ENCODE measurements at places on chromosomes 6 and 20.

DNA sequence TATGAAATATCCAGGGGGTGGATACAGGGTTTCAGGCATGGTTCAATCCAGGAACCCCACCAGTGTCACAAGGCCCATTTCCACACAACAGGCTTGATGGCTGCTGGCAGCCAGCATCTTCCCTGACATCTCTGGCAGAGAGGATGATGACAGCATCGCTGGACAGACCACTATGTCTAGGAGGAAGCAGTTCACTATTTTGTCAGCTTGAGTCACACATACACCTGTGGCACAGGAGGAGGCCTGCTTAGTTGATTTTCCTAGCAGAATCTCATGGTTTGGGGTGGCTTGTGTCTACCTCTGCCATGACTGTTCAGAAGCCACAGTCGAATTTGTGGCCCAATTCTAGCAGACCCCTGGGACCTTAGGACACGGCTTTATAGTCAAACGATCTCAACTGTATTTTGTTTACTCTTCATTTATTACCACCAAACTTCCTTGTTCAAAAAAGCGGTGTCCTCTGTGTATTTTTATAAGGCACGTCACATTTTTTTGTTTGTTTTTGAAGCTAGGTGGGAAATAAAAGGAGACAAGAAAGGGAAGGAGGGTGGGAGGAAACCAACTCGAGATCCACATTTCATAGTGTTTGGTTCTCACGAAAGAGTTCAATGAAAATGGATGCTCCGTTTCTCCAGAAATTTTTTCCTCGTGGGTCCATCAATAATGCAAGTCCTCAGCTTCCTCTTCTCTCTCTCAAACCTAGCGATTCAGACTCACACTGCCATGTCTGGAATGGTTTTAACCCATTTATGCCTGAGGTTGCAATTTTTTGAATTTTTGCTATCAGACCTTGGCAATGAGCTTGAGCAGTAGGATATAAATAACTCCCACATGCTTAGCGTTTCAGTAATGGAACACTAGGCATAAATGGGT lies 94.4 kb downstream of the TOX2 start:
- DNase-seq = no peak

- no peak for DNase-seq
Measured at GRCh38 chr6:10534419-10534762, 13.2 kb downstream of the GCNT2 start.

DNA sequence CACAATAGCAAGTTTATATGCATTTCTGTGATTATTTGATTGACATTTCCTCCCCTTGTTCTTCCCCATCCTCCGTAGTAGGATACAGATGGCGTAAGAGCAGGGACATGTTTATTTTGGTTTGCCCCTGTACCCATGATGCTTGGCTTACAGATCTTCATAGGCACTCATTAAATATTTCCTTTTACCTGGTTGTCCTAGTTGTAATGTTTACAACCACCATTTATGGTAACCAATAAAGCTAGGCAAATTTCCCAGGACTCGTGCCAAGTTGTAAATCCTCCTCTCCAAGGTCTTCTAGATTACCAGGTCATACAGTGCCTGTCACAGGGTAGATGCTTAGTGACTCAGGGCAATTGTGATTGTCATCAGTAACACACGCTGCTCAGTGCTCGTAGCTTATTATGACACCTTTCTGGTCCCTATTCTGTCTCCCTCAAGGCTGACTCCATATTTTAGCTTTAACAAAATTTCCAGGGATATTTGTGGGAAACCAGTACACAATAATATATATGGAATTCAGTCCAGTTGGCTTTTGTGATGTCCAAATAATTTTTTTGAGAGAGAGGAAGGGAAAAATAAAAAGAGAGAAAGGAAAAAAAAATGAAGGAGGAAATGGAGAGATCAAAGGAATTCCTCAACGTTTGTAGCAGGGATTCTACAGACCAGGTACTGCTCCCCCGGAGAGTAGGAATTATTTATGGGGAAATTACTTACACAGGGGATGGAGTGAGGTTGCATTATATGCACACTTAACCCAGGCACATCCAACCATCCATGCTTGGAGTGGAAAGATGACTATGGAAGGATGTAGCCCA lies 24.6 kb downstream of the CYP24A1 start:
- DNase-seq = no peak

DNA sequence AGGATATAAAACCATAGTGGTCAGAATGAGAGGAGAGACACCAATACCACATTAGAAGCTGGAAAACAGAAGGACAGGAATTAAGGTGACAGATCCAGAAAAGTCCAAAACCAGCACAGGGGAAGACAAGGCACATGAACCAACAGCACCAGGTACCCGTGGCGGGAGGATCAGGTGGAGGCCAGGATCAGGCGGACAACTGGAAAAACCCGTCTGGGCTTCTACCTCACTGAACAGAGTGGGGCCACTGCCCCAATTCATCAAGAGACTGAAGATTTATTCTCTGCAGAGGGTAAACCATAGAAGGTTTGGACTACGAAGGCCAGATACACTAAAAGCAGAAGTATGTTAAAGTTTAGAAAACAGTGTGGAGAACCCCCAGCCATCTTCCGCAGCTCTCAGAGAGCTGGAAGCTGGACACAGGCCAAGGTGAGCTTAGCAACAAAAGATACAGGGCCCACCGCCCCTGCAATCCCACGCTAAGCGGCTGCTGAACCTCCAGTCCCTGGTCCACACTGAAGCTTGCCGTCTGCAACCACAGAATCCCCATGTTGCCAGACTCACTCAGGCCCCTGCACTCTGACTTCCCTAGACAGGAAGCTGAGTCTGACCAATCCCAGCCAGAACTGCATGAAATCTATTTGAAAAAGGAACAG lies 29.9 kb downstream of the ABHD12 start:
- DNase-seq = no peak

- no peak for DNase-seq
Measured at GRCh38 chr20:44501448-44501847, 20.4 kb downstream of the SERINC3 start.
